DMS79 (cell line): ENCODE measurements at places on chromosomes 5 and 9.

DNA sequence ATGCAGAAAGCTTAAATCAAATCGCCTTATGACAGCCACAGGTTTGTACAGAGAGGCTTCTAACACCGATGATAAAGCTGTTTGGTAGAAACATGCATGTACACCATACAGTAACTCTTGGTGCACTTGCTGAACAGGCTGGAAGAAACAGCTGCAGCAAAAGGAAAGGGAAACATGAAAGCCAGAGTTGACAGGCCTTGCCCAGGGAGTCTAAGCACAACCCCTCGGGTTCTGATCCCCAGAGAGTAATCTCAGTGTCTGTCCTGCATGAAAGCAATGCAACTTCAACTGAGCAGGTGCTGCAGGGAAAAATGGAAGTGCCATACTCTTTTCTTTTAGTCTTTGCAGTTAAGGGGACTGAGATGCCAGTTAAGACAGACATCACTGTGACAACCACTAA, 419.9 kb downstream of the BNC2 start:
- DNase-seq: no peak

DNA sequence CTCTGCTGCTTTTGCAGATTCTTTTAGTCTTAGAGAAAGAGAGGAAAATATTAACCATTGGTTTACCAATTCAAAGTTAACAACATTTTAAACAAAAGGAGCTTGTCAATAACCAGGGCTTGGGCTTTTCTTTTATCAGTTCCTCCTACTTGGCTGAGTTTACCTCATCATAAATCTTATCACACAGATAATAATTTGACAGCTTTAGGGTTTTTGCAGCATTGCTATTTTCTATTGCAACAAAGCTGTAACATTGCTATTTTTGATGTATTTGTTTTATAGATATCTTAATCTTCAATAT, 9.8 kb upstream of the ABL1 start:
- DNase-seq: no peak

DNA sequence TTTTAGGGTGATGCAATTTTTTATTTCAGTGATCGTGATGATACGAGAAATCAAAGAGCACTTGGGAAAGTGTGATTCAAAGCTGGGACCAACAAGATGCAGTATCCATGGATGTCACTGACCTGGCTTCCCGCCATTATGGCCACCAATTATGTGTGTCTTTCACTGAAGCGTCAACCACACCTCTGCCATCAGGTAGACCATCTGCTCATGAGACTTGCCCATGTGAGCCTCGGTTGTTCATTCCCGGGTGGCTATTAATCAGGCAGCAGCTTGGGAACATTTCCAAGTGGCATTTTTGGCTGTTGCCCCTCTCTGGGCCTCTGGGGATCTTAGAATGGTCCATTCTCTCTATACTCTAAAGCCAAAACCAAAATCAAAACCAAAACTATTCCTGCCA, 436.0 kb upstream of the ADAMTSL1 start:
- no peak for DNase-seq

DNA sequence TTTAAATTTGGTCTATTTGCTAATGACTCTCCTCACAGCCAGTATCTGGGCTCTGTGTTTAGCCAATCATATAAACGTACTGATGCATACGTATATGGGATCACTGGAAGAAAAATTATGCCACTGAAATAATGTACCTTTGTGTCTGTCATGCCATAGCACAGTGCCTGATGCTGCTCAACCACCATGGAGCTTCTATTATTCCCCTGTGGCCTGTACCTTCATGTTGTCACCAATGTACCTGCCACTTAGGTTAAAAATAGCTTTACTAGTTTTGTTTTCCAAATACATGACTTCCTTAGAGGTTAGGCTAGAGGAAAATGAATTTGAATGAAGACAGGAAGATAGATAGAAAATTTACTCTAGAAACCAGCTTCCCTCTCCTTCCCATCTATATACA, 34.6 kb downstream of the HACD4 start:
- no peak for DNase-seq

GRCh38 chr5:135012951-135013391, 21.1 kb downstream of the PITX1 start:
- no peak for DNase-seq

GRCh38 chr5:2877522-2877921, 126.0 kb upstream of the IRX2 start:
- no peak for DNase-seq

GRCh38 chr9:131812116-131812790, 72.4 kb upstream of the RAPGEF1 start:
- no peak for DNase-seq

GRCh38 chr5:112738191-112738560, 491 bp downstream of the APC start:
- DNase-seq: no peak
